Right cardiac atrium (tissue), 5 donors: ENCODE measurements at places on chromosomes 5 and 9. TPM values are rescaled to one million over a fixed set of nuclear protein-coding genes. Genes with fewer than 3 reads are reported as not detected.

DNA sequence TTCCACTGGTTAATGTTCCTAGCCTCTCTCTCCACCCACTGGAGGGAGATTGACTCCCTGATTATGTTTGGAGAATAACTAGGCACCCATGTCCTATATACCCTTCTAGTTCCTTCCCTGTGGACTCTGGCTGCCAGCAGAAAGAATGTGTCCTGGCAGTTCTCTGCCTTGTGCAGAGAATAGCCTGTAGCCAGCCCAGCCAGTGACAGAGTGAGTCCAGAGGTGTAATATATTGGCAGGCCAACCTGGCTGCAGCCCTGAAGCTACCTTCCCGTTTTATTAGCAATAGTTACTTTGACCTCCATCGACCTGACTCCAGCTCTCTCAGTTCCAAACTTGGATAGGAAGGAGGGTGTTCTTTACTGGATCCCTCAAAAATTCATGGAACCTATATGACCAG is 8.1 kb downstream of the SETD9 start:
- peak; percentile 16 for DNase-seq

- DNase-seq = peak; percentile 83
These were observed 3.4 kb downstream of the SMIM3 start for GRCh38 chr5:150781706-150782614.

GRCh38 chr9:68871236-68871635 is 142.7 kb downstream of the PRKACG start:
- DNase-seq = no peak

GRCh38 chr9:18067548-18068120 is 406.3 kb upstream of the ADAMTSL1 start:
- no peak for DNase-seq

DNA sequence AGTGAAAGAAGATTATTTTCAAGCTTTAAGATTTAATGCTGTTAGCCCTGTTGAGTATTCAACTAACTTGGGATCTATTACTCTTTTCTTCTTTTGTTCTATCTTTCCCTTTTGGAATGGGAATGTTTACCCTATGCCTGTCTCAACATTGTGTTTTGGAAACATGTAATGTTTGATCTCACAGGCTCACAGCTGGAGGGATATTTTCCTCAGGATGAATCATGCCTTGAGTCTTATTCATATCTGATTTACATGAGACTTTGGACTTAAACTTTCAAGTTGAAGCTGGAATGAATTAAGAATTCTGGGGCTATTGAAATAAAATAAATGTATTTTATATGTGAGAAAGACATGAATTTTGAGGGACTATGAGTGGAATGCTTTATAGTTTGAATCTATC is 607.8 kb upstream of the PTGER4 start:
- no peak for DNase-seq

DNA sequence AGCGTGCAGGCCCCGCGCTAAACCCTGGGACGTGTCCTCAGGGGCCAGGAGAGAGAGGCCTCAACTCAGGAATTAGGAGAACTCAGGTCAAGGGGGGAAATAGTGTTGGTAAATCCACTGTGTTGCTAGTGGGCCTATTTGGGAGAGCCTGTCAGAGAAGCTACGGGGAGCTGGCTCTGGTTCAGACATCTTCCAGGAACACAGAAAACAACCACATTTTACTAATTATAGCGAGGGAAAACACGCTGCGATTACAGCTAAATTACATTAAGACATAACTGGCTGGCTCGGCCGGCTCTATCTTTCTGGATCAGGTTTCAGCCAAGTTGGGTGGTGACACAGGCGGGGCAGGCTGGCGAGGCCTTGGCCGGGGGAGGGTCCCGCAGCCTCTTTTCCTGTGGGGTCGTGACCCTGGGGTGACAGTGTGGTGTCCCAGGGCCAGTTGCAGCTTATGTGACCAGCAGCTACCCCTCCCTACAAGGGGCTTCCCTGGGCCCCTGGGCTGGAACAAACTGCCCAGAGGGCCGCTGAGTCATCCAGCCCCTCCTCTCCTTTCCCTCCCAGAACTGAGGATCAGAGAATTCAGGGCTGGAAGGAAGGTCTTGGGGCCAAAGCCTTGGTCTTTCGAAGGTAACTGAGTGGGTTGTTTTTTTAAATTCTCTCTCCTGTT is 75.1 kb downstream of the FGF18 start:
- peak; percentile 95 for DNase-seq

DNA sequence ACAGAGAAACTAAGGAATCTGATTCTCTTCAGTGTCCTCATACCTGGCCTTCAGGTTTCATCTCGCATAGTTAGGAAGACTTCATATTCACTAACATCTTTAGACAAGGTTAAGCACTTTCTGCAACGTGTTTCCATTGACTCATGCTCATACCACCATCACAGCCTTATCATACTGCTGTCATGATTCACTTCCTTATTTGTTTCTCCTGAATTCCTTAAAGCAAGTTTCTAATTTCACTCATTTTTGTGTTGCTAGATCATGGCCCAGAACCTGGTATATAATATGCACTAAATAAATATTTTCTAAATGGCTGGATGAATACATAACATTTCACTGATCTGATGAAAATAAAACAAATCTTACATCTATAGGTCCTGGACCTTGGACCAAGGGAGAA is 472.9 kb downstream of the PRELID2 start:
- DNase-seq = no peak

- no peak for DNase-seq
These were observed 113.5 kb upstream of the IL6ST start for GRCh38 chr5:56108246-56108645.

GRCh38 chr9:98135558-98135934 is 16.5 kb upstream of the TRIM14 start:
- DNase-seq = no peak

- no peak for DNase-seq
These were observed 347.0 kb downstream of the NTRK2 start for GRCh38 chr9:85016384-85017006.

DNA sequence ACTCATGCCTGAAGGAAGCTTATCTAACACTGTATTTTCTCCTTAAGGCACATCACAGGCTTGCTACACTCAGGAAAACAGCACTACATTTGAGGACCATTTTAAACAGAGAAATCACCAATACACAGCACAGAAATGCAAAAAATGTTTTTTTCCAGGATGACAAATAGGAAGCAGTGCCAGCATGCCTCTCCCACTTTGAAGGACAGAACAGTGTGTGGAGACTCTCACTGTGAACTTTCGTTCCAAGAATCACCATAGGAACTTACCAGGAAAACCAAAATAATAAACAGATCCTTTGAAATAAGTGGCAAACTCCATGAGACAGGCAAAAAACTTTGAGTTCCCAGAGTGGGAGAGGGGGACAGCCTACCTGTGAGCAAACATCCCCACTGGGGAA is 217.8 kb upstream of the MAST4 start:
- no peak for DNase-seq

- DNase-seq = no peak
These were observed 179.8 kb upstream of the EDIL3 start for GRCh38 chr5:84564321-84565075.

DNA sequence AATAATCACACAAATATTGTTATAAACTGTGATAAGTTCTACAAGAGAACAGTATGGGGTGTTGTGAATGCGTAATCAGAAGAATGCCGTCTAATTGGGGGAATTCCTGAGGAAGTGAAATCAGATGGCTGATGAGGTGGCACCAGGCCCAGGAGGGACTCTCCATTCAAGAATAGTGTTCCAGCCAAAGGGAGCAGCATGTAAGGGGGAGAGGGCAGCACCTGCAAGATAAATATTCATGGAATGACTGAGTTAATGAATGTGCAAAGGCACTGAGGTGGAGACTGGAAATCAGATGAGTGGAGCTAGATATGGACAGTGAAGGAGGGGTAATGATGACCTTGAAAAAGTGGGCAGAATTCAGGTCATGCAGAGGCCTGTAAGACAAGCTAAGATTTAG is 250.6 kb downstream of the ARRDC3 start:
- no peak for DNase-seq

DNA sequence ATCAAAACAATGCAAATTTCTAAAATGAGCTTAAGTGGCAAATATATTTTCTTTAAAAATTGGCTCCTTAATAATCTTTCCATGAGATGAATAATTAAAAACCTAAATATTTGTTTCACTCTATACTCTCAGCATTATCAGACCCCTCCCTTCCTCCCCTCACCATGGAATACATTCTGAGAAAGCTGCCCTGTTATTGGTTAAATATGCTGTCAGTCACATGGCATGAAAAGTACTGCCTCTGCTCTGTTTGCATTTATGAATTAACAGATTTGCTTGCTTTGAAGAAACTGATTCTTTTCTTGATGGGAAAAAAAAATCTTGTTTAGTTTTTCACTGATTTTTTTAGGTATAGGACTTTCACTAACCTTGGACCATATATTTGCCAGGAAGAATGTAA is 17.0 kb upstream of the RPS23 start:
- DNase-seq = no peak

DNA sequence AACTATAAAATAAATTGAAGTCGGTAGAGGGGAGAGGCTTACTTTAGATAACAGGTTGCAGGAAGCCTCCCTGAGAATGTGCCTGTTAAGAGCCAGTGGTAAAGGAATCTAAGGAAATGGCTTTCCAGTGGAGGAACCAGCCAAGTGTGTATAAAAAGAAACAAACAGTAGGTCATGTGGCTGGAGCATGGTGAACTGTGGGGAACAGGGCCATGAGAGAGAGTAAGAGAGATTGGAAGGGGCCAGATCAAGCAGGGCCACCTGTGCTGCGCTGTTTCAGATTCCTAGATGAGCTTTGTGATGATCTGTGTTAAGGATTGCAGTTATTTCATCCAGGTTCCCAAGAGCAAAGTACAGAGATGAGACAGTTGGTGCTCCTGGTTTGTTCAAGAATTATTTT is 152.7 kb upstream of the SGCD start:
- no peak for DNase-seq

GRCh38 chr5:151673421-151673820 is 13.3 kb downstream of the SPARC start:
- no peak for DNase-seq

- DNase-seq = no peak
These were observed 96.6 kb downstream of the ADRB2 start for GRCh38 chr5:148923023-148923422.

DNA sequence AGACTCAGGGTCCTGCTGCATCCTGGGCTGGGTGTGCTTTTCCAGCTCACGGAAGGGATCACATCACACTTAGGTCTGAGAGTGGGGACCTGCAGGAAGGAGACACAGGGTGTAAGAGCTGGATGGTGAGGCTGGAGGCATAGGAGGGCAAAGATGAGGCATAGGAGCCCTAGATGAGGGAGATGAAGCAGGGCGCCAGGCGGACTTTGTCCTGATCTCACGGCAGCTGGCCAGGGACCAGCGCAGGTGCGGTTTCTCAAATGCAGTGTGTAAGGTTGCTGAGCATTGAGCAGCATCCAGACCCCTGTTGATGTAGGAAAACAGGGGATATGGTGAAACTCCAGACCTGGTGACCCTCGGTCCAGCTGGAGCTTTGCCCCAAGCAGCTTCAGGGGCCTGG is 156.5 kb downstream of the PSAT1 start:
- no peak for DNase-seq

DNA sequence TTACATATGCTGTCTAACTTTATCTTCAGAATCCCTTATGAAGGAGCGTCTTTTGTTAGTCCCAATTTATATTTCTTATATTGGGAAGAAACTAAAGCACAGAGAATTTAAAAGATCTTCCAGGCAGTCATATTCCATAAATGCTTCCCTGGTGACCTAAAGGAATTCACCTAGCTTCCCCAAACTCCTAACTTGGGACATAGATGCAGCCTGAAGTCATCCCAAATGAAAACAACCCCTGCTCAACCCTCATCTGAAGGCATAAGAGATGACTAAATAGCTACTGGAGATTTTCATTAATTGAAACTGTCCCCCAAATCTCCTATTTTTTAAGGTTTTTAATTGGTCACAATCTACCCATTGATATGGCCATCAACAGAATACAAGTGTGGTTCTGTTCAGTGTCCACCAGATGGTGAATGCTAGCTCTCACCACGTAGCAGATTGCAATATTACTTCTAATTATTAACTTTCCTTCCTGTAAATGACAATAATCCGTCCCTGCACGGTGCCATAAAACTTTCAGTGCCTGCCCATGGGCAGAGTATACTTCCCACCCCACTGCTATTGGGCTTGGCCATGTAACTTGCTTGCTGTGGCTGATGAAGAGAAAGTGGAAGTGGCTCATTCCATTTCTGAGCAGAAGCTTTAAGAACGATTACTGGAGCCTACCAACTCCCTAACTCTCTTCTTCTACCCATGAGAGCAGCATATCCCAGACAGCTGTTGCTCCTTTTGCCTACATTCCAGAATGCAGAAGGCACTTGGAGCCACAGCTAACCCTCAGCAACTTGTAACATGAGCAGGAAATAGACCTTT is 18.7 kb downstream of the PRUNE2 start:
- no peak for DNase-seq

GRCh38 chr9:133400292-133400691 is 17.5 kb downstream of the REXO4 start:
- DNase-seq = no peak

DNA sequence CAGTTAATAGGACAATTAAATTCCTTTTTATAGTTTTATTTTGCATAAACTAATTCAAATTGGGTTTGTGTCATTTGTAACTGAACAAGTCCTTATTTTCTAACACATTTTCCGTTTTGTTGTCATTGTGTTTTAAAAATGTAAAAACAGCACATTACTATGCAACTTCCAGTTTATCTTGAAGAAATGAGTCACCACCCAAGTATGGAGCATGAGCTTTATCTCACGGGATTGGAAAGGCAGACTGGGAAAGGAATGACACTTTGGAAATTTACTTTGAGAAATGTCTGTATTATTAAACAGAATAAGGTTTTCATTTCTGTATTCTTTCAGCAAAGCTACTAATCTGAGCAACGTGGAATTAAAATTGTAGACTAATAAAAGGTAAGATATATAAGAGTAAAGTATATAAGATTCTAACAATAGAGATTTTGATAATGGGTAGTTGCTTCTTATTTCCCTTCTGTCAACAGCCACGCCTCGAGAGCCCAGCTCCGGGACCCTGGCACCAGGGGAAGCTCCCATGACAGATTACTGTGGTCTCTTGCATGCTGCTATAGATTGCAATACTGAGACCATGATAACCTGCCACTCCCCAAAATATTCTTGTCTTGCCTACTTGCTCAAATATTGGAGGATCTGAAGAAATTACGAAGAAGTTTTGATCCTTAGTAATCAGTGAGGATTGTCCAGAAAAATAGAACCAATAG is 433.1 kb downstream of the CHSY3 start:
- no peak for DNase-seq

GRCh38 chr5:161085056-161085455 is 233.0 kb upstream of the ATP10B start:
- DNase-seq = no peak

The LMX1B gene
- polyA plus RNA-seq = 0.81 TPM

The FCN2 gene
- 0.72 TPM for polyA plus RNA-seq

The C9orf153 gene
- polyA plus RNA-seq = 0.18 TPM

The ISL1 gene
- polyA plus RNA-seq = not detected

The PCDHA9 gene
- polyA plus RNA-seq = not detected

The TRAF1 gene
- polyA plus RNA-seq = 3.9 TPM

The PCDHGA11 gene
- 2.2 TPM for polyA plus RNA-seq

The CYLC2 gene
- not detected for polyA plus RNA-seq

The NELFB gene
- polyA plus RNA-seq = 33.8 TPM

The ALAD gene
- 39.5 TPM for polyA plus RNA-seq
